ENCODE measurements at places on chromosomes 1 and 21.

DNA sequence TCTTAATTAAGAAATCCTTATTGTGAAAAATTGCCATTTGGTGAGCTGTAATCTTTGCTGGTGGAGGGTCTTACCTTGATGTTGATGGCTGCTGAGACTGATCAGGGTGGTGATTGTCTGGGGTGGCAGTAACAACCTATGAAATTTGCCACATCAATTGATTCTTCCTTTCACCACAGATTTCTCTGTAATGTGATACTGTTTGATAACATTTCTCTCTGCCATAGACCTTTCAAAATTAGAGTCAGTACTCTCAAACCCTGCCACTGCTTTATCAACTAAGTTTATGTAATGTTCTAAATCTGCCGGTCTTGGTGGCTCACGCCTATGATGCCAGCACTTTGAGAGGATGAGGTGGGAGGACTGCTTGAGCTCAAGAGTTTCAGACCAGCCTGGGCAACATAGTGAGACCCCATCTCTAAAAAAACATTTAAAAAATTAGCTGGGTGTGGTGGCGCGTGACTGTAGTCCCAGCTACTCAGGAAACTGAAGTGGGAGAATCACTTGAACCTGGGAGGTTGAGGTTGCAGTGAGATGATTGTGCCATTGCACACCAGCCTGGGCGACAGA, 5.0 kb downstream of the KPNA6 start:
- DNase-seq: no peak

- DNase-seq: no peak
Observed at GRCh38 chr1:37001703-37002102, 32.6 kb downstream of the GRIK3 start.

- DNase-seq: no peak
Observed at GRCh38 chr1:160625725-160626498, 20.9 kb downstream of the SLAMF1 start.

GRCh38 chr1:184753117-184753516, 1.5 kb downstream of the EDEM3 start:
- DNase-seq: no peak
